ENCODE measurements at places on chromosomes 13 and 19.

DNA sequence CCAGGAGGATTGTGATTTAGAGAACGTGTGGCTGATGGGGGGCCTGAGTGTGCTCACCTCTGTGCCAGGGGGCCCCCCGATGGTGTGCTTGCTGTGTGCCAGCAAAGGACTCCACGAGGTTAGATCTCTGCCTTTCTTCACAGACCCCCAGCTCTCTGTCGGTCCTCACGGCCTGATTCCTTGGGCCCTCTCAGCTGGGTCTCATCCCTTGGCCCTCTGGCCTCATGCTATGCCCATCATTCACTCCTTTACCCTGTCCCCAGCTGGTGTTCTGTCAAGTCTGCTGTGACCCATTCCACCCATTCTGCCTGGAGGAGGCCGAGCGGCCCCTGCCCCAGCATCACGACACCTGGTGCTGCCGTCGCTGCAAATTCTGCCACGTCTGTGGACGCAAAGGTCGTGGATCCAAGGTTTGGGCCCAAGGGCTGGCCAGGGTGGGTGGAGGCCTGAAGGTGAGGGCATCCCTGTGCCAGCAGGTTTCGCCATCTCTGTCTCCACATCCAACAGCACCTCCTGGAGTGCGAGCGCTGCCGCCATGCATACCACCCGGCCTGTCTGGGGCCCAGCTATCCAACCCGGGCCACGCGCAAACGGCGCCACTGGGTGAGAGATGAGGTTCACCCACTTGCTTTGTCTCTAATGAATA is 7.5 kb downstream of the KMT2B start:
- no peak for DNase-seq

DNA sequence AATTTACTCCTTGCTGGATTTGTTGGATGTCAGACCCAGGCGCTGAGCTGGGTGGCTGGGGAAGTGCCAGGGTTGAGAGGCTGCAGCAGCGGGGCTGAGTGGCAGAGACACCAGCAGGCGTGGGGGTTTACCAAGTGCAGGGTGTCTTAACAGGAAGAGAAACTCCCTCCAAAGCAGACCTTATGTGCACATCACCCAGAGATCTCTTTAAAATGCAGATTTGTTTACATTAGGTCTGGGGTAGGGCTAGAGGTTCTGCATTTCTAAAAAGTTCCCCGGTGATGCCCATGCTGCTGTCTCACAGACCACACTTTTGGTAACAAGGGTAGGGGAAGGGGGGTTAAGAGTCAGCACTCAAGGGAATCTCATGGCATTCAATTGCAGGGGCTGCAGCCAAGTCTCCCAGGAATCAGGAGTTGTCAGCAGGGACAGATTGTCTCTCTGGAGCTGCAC is 80.7 kb upstream of the OLFM4 start:
- no peak for DNase-seq

DNA sequence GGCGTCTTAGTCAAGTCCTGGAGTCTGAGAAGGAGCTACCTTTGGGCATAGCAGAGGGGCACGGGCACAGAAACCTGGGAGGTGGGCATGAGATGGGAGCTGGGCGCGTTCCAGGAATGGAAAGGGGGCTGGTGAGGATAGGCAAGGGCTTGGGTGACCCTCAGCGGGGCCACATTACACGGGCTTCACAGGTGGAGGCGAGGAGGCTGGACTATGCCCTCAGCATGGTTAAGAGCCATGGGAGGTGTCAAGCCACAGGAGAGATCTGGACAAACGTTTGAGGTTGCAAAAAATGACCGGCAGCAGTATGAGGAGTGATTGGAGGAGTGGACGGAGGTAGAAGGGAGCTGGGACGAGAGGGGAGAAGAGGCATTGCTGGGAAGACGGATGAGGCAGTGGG is 21.5 kb downstream of the NECTIN2 start:
- DNase-seq = no peak

- DNase-seq = no peak
Observed at GRCh38 chr19:38727306-38727867, 16.9 kb downstream of the CAPN12 start.
